ENCODE measurements at places on chromosomes 16 and 17.
A peak's percentile ranks its signal among the peaks of the same experiment; 100 is the strongest.

GRCh38 chr17:72587156-72587555 is 466.3 kb downstream of the SOX9 start:
- no peak for DNase-seq

GRCh38 chr16:75309899-75310430 is 58.5 kb upstream of the BCAR1 start:
- no peak for DNase-seq

GRCh38 chr17:41647940-41648410 is 23.6 kb upstream of the KRT17 start:
- peak; percentile 94 for DNase-seq

- no peak for DNase-seq
Measured at GRCh38 chr16:84341528-84342295, 26.6 kb upstream of the ATP2C2 start.

DNA sequence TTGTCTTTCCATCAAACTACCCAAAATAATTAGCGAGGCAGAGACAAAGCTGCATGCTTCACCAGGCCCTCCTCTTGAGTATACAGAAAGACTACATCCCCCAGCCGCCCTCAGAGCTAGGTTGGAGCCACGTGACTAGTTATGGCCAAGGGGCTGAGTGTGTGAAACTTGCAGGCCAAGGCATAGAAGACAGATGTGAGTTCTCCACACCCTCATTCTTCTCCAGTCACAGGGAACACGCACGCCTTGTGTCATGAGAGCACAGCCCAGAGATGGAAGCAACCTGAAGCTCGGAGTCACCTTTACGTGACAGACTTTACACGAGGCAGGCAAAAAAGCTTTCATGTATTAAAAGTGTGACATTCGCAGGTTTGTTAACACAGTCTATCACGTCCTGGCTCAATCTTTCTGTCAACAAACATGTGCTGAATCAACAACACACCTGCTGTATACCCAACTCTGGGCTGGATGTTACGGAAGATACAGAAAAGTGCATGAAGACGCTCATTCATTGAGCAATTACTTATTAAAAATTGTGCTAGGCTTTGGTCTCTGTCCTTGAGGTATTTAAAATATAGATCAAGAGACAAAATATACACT is 38.3 kb downstream of the STX8 start:
- DNase-seq: no peak

DNA sequence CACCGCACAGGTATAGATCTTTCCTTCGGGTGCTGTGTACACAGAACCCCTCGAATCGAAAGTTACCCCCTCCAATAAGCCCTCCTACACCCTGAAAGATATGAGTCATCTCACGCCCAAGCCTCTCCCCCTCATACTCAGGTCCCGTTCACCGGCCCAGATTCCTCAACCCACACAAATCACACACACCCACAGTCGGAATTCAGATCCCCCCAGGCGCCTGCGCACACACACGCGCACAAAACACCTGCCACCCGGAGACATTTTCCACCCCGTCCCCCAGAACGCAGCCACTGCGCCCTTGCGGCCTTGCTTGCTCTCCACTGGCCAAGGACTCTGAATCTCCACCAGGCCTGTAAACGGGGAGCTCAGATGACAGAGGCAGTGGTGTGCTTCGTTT is 4.9 kb downstream of the JPH3 start:
- no peak for DNase-seq

GRCh38 chr17:80294210-80294609 is 33.6 kb downstream of the RNF213 start:
- DNase-seq: no peak

- DNase-seq: no peak
Measured at GRCh38 chr16:27633221-27633620, 83.3 kb downstream of the KATNIP start.

GRCh38 chr17:42429726-42430447 is 6.8 kb upstream of the CAVIN1 start:
- no peak for DNase-seq

GRCh38 chr16:89565506-89566372 is 5.3 kb downstream of the RPL13 start:
- DNase-seq: no peak

GRCh38 chr17:76922967-76923366 is 54.8 kb downstream of the MGAT5B start:
- no peak for DNase-seq

GRCh38 chr17:49436174-49436573 is 21.5 kb upstream of the PHB1 start:
- no peak for DNase-seq

GRCh38 chr16:78057803-78058564 is 35.6 kb downstream of the CLEC3A start:
- DNase-seq: no peak

GRCh38 chr17:29155227-29155965 is 24.8 kb downstream of the MYO18A start:
- DNase-seq: no peak

- DNase-seq: no peak
Measured at GRCh38 chr17:62809656-62810055, 1.5 kb upstream of the MARCHF10 start.

DNA sequence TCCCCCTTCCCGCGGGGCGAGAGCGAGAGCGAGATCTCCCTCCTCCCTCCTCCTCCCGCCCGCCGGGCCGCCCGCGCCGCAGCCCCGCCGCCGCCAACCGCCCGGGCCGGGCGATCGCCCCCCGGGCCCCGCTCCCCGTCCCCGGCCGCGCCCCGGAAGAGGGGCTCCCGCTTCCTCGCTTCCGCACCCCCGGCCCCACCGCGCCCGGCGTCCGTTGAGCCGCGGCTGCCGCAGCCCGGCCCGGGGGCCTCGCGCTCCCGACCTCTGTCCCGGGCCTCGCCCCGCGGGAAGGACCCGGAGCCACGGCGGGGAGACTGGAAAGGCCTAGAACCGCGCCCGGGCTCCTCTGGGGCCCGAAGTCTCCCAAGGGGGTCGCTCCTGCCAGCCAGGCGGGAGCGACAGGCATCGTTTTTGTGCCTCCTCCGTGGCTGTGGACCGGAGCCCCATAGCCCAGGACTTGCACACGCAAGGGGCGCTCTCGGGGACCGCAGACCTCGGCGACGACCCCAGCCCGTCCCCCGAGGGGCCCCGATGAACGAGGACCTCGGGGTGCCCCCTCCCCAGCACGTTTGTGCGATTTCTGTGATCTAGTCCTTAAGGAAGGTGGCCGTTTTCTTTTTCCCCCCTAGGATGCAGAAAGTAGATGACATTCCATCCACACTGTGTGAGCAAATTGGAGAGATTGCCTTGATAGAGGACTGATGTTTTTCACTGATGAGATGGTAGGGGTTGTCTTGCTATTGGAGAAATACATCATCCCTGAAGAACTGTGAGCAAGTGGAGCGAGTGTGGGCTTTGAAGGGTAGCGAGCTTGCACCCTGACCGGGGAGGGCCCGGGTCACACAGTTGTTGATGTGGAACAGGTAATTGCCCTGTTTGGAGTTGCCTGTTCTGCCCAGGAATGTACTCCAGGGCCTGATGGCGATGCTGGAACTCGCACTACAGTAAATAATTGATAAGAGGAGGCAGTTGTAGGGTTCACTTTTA is 611 bp downstream of the BANP start:
- no peak for DNase-seq

DNA sequence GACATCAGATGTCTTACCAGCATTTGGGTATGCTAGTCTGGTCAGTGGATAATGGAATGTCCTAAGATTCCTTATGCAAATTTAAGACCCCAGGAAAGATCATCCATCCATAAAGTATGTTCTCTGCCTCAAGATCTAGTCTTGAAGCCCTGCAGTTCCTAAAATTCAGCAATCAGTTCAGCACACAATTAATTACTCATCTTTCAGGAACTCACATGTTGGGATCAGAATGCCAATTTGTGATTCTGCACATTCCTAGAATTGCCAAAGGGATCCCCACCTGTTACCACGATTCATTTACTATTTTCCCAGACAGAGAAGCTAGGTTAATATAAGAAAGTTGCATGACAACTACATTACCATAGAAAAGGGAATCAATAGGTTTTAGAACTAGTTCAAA is 3.2 kb downstream of the OR2C1 start:
- no peak for DNase-seq

DNA sequence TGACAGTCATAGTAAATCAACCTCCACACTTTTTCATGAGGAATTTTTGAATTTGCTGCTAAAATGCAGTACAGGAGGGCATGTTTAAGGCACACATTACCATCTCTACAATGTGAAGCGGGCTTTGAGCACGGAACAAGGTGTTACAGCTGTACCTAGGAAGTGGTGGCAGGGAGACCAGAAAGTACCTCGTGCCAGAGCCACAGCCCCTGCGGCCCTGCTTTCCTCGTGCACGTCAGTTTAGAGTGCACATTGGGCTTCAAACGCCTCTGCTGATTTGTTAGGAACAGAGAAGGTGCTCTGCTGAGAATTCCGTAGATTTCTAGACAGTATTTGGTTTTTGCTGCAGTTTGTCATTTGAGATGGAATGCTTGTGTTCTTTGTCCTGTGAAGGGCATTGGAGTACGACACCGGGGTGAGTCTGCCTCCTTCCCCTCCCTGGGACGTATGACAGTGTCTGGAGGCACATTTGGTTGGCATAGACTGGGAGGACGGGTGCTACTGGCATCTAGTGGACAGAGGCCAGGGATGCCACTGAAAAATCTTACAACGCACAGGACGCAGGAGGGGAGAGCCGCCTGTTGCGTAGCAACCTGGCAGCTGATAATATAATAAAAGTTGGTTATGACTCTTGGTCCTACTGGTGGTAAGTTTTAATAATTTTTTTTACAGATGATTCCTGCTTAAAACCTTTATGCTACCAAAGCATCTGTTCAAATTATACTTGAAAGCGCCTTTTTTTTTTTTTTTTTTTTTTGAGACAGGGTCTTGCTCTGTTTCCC is 9.1 kb downstream of the FOXK2 start:
- DNase-seq: no peak

DNA sequence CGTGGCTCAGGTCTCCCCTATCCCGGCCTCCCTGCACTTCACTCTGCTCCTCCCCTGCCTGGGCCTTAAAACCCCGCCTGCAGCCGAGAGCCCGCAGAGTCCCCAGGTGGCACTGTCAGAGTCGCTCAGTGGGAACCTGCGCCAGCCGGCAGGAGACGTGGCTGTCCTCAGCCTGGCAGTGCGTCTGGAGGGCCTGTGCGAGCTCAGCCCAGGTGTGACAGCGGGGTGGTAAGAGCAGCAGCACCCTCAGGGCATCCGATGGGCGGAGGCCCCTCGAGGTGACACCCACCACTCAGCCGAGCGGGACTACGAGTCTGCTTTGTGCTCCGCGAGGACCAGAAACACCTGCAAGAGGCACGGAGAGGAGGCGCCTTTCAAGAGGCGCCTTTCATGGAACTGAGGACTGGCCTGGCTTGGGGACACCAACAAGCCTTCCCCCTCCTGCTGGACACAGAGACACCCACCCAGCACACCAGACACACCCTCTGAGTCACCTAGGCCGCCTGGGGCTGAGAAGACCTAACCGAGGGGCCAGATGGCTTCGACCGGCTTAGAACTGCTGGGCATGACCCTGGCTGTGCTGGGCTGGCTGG is at the start of gene CLDN9:
CLDN9 (plus strand) TSS at position 96 of the 593 bp plus-strand sequence; CDS start at position 536, 440 bp downstream.
- peak; percentile 32 for DNase-seq

DNA sequence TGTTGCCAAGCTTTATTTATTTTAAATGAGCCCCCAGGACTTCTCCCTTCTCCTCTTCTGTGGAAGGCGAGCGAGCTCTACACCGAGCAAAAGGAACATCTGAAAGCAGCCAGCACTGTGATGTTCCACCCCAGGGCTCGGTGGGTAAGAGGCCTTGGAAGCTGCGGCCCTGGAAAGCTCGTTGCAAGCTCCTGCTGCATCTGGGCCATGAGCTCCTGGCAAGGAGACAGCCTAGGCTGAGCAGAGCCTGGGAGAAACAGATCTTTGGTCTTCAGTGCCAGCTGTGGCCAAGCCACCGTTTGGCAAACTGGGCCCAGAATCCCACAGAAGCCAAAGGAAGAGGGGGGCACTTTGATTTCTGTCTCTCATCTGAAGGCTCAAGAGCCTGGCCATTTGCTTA is 114.1 kb downstream of the ENGASE start:
- DNase-seq: no peak

DNA sequence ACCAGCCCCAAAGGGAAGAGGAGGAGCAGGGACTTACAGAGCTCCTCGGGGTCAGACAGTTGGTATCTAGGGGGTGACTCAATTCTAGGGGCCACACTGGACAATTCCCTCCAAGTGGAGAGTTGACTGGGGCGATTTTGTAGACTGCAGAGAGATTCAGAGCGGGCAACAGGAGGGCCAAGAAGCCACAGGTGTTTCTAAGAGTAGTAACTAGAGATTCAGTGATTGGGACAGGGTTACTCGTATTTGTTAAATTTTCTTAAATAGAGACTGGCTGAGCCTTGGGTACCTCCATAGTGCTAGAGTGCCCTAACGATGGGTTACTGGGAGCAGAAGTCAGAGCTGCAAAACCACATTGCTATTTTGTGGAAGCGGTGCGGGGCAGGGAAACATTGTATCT is 3.3 kb upstream of the INPP5K start:
- no peak for DNase-seq

DNA sequence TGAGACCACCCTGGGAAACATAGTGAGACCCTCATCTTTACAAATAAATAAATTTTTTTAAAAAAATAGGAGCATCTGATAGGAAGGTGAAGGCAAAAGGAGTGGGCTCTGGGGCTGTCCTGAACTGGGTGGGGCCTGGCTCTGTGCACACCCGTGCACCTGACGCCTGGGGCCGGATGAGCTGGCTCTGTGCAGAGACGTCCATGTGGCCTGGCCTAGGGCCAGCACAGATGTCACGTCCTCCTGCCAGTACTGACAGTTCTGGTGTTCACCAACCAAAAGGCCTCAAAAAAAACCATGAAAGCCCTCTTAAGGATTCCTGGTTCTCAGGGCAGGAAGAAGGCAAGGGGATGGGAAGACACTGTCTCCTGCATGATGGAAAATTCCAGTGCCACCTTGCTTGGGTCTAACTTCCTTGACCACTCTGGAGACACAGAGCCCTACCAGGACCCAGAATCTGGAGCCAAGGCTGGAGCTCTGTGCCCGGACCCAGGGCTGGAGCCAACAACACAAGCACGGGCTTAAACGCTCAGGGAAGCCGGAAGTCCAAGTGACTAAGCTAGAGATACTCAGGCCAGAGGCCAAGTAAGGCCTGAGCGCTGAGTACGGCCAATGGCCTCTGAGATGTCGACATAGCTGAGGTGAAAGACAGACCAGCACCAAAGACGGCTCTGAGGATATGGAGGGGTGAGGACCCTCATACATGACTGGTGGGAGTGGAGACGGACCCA is 32.9 kb downstream of the COPRS start:
- DNase-seq: peak; percentile 18

- peak; percentile 42 for DNase-seq
Measured at GRCh38 chr16:48231727-48232492, 12.2 kb upstream of the LONP2 start.

- no peak for DNase-seq
Measured at GRCh38 chr16:1259760-1260068, 3.8 kb downstream of the TPSD1 start.
